Daoy (cell line): ENCODE measurements at places on chromosomes 7 and 10. TPM values are rescaled to one million over a fixed set of nuclear protein-coding genes. Genes with fewer than 3 reads are reported as not detected.

DNA sequence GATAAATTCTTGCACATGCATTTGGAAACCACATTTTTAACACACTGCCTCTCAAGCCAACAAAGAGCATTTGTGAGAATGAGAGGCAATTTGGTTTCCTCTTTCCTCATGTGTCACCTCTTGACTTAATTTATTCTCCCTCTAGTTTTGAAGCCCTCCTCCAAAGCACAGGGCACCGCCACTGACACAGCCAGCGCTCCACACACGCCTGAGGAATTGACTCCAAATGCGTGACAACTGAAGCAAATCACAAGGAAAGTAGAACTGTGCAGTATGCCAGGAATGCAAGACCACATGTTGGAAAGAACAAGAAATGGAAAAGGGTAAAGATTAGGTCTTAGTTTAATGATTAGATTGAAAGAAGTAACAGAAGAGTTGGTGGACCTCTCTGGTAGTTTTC is 173.3 kb downstream of the LSM5 start:
- DNase-seq, result peak; percentile 27

GRCh38 chr10:44961230-44961571 is 1.6 kb downstream of the RASSF4 start:
- no peak for DNase-seq

GRCh38 chr7:139867847-139868246 is 38.8 kb downstream of the TBXAS1 start:
- no peak for DNase-seq

SH2D4B gene
- total RNA-seq, result 0.06 TPM in 1 of 2 replicates, not detected in the other

CPA2 gene
- 0.11 TPM in 1 of 2 replicates, not detected in the other for total RNA-seq
